ENCODE measurements at places on chromosomes 16 and 17. TPM values are rescaled to one million over a fixed set of nuclear protein-coding genes. Genes with fewer than 3 reads are reported as not detected.

GPR179 gene
- under 0.01 TPM for total RNA-seq

SLC16A6 gene
- 1.5 TPM for total RNA-seq

ARL5C gene
- not detected for total RNA-seq

TBC1D3 gene
- total RNA-seq = not detected

TAC4 gene
- not detected for total RNA-seq

TBC1D28 gene
- total RNA-seq = not detected

CCL14 gene
- not detected for total RNA-seq

PTX4 gene
- not detected for total RNA-seq

RPL23 gene
- total RNA-seq = 1,552 TPM

HOXB8 gene
- 0.51 TPM for total RNA-seq

VTN gene
- total RNA-seq = 0.51 TPM

FOXC2 gene
- total RNA-seq = 0.26 TPM

BAIAP2 gene
- total RNA-seq = 10.0 TPM

NUPR1 gene
- 87.0 TPM for total RNA-seq

ADAD2 gene
- not detected for total RNA-seq
